ENCODE measurements at places on chromosomes 1 and 21.

DNA sequence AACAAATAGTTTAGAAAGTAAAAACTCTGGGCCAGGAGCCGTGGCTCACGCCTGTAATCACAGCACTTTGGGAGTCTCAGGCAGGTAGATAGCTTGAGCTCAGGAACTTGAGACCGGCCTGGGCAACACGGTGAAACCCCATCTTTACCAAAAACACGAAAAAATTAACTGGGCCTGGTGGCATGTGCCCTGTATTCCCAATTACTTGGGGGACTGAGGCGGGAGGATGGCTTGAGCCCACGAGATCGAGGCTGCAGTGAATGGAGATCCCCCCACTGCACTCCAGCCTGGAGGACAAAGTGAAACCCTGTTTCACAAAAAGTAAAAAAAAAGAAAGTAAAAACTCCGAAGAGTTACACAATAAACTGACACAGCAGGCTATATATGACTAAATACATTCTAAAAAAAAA, 10.6 kb downstream of the CEP170 start:
- peak; percentile 52 for DNase-seq

DNA sequence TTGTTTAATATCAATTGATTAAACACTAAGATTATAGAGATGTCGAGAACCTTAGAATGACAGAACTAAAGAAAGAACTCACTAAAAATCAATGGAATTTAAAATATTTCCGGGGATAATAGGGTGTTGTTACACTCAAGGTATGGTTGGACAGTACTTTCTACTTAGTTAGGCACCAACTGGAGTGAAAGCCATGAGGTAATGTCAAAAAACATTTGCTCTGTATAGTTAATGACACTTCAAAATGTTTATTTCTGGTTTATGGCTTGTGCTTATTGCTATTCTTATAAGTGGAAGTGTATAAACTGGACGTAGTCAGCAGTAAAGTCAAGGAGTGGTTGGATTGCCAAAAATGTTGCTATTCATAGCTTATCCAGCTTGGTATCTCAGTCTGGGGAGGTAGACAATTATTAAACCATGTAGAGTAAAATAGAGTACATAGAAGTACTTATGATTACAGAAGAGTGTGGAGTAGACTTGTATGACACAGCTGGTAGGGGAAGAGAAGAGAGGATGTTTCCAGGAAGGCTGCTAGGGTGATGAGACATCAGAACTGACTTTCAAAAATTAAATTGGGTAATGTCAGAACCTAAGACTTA, 56.5 kb upstream of the BMP8A start:
- DNase-seq = no peak

- peak; percentile 44 for DNase-seq
Measured at GRCh38 chr1:21508580-21509350, 458 bp upstream of the ALPL start.

DNA sequence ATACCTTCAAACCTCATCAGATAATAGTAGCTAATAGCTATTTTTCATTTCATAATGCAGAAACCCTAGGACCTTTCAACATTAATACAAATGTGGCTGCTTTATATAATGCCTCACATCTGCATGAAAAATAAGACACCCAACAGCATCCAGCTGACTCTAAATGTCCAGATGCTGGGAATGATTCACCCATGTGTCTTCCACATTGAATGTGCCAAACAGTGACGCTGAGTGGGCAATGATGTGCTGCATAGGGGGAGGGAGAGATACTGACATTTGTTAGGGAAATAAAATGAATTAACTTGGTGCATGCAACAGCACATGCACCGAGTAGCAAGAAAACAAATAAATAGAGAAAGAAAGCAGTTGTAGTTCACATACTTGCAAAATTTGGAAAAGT, 199.3 kb downstream of the DSCAM start:
- no peak for DNase-seq

DNA sequence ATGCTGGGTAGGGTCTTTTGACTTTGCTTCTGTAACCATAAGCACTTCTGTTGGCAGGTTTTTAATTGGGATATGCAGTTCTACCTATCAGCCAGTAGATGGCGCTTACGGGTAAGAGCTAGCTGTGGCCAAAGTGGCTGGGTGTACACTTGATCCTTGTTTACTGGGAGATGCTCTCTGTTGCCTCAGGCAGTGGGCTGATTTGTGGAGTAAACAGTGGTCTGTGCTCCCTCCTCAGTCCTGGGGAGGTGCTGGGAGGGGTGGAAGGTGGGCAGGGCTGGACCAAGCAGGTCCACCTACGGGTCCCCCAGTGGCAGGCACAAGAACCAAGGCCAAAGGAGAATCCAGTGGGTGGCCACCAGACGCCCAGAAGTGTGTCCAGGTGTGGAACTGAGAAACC, 43.4 kb downstream of the RALGPS2 start:
- peak; percentile 53 for DNase-seq

- DNase-seq = no peak
Measured at GRCh38 chr1:76510672-76511557, 356.4 kb upstream of the ST6GALNAC5 start.

GRCh38 chr21:41854426-41854995, 24.6 kb downstream of the PRDM15 start:
- DNase-seq = no peak

All from GM12865 (cell line).